Effector CD4-positive, alpha-beta T cell (primary cell): ENCODE measurements at places on chromosomes 3 and 15.

GRCh38 chr3:101548527-101549105 lies 13.1 kb upstream of the TRMT10C start:
- no peak for DNase-seq

DNA sequence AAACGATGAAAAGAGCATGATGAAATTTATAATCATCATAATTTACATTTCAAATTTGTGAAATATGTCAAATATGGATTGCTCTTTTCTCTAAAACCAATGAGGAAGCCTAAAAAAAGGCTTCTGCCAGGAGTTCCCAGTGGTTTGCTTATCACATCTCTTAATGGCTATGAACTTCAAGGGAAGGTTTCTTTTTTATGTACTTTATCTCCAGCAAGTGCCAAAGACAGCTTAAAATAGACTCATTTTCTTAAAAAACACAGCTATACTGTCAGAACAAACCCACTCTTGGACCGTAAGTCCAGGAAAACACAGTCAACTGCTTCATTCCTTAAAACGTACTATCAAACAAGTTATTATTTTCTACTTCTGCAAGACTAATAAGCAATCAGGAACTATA lies 80.2 kb downstream of the DLG1 start:
- DNase-seq, result no peak

- DNase-seq, result no peak
These were observed 178.0 kb downstream of the NSMCE3 start for GRCh38 chr15:29091666-29092065.

DNA sequence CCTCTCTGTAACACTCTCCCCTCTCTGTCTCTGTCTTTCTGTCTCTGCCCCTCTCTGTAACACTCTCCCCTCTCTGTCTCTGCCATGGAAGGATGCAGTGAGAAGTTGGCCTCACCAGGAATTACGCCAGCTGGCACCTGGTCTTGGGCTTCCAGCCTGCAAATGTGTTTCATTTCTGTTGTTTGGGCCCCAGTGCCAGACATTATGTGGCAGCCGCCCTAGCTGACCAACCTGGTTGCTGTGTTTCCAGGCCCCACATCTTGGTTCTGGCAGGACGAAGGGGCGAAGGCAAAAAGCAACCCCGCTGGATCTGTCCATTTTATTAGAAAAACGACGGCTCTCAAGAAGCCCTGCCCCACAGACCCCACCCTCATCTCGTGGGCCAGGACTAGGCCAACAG lies 5.2 kb upstream of the ZXDC start:
- no peak for DNase-seq

DNA sequence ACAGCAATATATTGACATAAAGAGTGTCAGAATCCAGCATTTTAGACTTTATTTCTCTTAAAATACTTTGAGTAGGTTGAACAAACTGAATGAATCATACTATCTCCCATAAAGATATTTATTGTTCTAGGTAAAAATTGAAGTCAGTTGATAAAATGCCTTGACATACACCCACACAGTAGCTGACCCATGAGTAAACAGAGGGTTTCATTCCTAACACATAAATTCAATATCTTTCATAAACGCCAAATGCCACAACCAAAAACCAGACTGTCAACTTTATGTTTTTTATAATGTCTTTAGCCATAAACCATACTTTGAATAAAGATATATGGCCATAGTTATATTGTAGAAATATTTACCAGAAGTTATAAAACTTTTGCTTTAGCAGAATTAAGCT lies 742.4 kb downstream of the NAALADL2 start:
- no peak for DNase-seq

DNA sequence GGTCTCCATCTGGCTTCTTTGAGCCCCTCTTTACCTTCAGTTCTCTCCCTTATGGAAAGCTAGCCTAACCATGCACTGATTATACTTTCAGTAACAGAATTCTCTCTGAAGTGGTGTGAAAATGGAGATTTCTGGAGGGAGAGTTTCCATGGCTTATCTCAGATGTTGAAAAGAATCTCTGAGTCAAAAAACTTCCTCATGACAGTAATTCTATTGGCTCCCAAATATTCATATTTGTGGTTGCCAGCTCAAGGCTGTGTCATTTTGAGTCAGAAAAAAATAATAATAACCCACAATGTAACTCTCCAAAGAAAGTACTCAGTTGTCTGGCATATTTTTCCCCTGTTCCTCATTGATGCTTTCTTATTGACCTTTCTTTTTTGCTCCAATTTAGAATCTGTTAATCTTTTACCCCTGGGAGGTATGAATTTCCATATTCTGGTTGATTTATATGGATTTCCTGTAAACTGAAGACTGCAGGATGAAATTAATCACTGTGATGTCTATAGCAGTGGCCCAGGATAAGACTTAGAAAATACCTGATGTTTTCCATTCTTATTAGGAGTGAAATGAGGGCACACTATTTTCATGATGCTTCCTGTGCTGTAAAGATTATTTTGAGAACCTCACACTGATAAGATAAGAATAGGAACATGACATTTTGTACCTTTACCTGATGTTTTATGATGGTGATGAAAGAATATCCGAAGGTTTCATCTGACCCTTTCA lies 149.5 kb upstream of the EPHA3 start:
- no peak for DNase-seq
